ENCODE measurements at places on chromosomes 5 and 9.

DNA sequence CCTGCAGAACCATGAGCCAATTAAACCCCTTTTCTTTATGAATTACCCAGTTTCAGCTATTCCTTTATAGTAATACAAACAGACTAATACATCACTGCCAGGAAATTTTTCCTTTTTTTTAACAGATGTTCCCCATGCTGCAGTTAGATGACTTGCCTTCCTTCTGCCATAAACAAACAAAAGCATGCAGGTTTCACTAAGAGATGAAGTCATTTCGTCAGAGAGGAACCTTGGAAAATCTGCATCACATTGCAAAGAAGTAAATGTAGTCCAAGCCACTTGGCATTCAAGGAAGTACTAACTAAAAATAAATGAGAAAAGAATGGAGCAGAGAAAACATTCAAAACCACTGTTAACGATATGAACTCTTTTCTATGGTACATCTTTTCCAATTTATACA is 194.1 kb upstream of the EFNA5 start:
- DNase-seq: peak; percentile 39

GRCh38 chr5:135060021-135060420 is 26.0 kb upstream of the PITX1 start:
- DNase-seq: no peak

DNA sequence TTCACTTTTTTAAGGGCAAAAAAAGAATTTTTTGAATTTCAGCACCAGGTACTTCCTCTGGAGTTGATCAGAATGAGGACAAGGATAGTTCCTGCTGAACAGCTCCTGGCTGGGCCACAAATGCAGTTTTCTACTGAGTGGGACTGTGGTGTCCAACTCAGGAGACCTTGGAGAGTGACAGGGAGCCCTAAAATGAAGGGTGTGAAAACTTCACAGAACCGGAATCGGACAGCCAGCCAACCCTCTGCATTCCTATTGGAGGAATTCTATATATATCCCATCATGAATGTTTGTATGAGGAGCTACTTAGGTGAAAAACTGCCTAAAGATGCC is 40.6 kb downstream of the ANKH start:
- DNase-seq: no peak

- DNase-seq: no peak
These were observed 56.8 kb downstream of the PUM3 start for GRCh38 chr9:2787065-2787464.

DNA sequence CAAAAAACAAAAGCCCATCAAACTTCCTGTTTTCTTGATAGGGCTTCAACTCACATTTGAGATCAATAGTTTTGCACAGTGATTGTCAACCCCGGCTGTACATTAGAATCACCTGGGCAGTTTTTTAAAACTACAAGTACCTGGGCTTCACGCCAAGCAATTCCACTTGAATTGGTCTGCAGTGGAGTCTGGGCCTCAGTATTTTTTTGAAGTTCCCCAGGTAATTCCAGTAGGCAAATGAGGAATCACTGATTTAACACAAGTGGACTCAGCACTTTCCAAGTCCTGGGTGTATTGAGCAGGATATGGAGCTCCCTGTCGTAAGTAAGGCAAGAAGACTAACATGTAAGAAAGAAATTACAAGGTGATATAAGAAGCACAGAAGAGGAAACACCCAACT is 14.8 kb upstream of the SMIM15 start:
- DNase-seq: no peak

GRCh38 chr5:152824316-152824715 is 419.2 kb upstream of the NMUR2 start:
- no peak for DNase-seq

- DNase-seq: no peak
These were observed 270.2 kb upstream of the IRX1 start for GRCh38 chr5:3325201-3325971.

DNA sequence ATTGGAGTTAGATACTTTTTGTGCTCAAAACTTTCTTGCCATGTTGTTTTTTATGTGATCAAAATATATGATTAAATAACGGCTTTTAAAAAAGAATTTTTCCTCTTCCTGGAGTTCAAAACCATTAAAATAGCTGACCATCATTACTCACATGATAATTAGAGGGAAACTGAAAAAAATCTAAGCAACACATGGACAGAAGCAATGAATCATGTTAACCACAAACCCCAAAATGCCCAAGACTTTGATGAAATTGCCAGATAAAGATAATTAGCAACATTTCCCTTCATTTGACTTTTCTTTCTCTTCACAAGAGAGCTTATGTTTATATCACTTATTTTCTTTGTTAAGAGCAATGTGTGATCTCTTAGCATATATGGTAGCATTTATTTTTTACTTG is 1294.2 kb downstream of the EFNA5 start:
- no peak for DNase-seq

DNA sequence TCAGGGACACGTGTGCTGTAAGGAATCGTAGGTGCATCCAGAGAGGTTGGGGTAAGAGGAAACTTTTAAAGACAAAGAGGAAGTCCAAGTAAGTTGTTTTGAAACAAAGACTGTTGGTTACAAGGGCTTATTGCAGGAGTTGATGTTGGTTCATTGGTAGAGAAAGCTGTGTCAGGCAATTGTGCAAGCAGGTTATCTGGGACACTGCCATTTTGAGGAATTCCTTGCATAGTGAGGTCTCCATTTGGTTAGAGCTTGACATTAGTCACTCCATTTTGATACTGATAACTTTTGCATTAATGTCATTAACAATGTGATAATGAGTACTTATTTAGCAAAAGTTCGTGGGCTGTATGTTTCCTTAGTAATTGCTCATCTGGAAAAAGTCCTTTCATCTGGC is 24.9 kb downstream of the CNOT6 start:
- no peak for DNase-seq

GRCh38 chr5:132761321-132762240 is 14.4 kb downstream of the CCNI2 start:
- DNase-seq: no peak

DNA sequence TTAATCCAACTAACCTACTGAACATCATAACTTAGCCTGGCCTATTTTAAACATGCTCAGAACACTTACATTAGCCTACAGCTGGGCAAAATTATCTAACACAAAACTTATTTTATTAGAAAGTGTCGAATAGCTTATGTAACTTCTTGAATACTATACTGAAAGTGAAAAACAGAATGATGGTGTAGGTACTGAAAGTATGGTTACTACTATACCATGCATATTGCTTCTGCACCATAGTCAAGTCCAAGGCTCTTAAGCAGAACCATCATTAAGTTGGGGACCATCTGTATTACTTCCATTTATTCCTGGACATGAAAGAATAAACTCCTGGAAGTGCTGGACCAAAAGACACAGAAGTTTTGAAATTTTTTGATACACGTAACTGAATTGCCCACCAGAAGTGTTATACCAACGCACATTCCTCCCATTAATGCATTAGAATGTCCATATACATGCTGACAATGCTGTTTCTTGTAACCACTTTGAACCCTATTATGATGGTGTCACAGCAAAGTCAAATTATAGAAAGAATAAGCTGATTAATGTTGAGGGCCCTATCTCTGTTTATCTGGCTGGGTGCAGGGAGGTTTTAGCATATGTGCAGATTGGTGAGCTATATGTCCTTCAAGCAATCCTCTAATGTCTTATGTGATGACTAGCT is 375.7 kb downstream of the ACTL7B start:
- no peak for DNase-seq
